ENCODE measurements at places on chromosomes 4 and X.

- DNase-seq, result peak; percentile 55
These were observed at the start of gene BEX4 for GRCh38 chrX:103214870-103215424. Gene BEX4 (plus strand): TSS chrX:103215108. CDS start chrX:103216154, 1,046 bp downstream.

DNA sequence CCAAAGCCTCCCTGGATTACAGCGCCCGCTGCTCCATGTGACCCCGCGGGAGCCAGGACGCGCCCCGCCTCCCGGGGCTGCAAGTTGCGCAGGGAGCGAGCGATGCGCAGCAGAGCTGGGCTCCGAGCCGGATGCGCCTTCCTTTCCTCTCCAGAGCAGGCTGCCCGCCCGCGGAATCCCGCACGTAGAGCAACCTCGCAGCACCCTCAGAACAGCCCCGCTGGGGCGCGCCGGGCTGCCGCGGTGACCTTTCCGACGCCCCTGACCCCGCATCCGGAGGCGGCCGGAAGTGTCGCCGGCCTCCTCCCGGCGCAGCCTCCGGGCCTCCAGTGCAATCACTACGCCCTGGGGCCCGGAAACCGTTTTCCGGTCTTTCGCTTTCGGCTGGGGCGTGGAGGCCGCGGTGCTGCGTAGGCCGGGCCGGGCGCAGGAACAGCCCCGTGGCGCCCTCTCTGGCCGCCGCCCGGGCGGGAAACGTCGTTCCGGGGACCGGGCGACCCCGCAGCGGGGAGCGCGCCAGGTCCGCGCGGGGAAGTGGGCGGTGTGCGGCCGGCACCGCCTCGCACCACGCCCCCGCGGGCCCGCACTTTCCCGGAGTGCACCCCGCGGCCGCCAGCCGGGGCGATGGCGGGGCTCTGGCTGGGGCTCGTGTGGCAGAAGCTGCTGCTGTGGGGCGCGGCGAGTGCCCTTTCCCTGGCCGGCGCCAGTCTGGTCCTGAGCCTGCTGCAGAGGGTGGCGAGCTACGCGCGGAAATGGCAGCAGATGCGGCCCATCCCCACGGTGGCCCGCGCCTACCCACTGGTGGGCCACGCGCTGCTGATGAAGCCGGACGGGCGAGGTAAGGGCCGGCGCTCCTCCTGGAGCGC is at the start of gene CYP4V2:
CYP4V2 (plus strand) TSS at position 368 of the 866 bp plus-strand sequence; CDS start at position 625, 257 bp downstream.
- peak; percentile 78 for DNase-seq

DNA sequence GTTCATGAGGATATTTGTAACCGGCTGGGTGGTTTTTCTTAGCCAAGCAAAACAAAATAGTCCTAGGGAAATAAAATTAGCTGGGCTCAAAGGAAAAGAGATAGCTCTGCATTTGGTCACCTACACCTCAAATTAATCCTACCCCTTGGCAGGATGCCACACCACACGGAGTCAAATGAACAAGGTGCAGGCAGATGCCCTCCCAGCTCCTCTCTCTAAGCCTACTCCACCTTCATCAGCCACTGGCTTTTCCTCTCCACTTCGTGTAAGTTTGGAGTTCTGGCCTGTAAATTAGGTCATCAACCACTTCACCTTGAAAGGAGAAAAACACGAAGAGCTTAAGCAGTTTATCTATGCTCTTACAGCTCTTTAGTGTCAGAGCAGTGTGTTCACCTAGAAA is 1.4 kb downstream of the DDIT4L start:
- DNase-seq, result no peak

- DNase-seq, result no peak
These were observed 11.9 kb upstream of the SLC9A7 start for GRCh38 chrX:46770817-46771163.

GRCh38 chr4:176436293-176436973 is 116.7 kb downstream of the SPCS3 start:
- DNase-seq, result no peak

DNA sequence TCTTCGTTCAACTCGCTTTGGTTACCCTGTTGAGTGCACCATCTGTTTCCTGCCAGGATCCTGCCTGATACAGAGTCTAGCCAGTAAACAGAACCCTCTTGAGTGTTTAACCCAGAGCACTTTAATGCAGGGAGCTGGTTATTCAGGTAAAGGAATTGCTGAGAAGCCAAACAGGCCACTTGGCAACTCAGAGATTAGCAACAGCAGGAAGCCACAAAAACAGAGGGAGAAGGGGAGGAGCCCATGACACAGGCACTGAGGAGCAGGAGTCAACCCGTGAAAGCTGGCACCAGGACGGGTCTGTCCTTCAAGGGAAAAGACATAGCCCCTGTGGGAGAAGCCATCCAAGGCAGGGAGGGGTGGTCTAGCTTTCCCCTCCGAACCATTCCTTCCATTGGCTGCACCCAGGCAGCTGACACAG is 641.4 kb downstream of the ZNF674 start:
- DNase-seq, result no peak

GRCh38 chrX:96563646-96564045 is 121.0 kb upstream of the DIAPH2 start:
- no peak for DNase-seq

DNA sequence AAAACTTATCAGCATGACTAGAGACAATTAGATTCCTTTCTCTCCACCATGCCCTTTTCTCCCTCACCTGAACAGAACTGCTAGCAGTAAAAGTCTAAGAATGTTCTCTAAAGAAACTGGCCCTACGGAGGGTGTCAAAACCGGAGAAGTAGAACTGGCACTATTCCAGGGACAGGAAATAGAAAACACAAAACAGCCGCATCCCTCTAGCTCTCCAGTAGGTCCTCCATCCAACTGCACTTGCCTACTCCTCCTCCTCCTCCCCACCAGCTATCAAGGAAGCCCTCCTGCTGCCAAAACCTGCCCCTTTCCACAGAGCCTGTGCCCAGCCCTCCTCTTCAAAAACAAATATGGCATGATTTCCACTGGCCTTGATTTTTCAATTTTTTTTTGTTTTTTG is 28.4 kb downstream of the FUNDC1 start:
- no peak for DNase-seq

GRCh38 chr4:80202741-80203553 is 5.6 kb downstream of the PRDM8 start:
- DNase-seq, result no peak

DNA sequence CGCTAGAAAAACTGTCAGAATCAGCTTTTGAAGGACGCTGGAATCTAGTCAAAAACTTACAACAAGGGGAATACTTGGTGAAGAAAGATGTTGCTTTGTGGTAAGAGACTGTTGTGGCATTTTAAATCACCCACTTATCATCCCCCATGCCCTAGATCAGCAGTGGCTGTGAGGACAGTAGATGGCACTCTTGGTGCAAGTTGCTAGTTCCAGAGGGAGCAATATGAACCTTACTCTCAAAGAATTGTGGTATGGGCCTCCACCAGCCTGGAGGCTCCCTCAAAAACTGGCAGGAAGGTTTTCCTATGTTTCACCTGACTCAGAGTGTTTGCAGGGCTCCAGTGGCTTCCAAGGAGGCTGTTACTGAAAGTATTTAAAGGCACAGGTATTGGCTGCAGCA is 37.7 kb upstream of the SLC16A2 start:
- no peak for DNase-seq

DNA sequence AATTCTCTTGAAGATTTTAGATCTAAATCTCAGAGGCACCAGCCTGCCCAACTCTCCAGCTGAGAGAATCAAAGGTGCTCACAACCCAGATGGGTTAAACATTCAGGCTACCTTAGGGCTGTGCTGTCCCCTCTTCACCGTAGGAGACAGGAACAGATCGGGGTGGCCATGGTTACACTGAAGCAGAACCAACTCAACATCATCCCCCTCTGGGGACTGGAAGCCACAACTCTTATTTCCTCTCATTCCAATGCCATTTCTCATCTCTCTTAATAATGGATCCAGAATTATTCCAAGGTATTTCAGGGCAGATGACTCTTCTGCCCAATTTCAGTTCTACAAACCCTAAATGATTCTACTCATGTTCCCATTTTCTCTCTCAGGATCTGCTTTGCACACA is 109.7 kb downstream of the NKX6-1 start:
- no peak for DNase-seq

DNA sequence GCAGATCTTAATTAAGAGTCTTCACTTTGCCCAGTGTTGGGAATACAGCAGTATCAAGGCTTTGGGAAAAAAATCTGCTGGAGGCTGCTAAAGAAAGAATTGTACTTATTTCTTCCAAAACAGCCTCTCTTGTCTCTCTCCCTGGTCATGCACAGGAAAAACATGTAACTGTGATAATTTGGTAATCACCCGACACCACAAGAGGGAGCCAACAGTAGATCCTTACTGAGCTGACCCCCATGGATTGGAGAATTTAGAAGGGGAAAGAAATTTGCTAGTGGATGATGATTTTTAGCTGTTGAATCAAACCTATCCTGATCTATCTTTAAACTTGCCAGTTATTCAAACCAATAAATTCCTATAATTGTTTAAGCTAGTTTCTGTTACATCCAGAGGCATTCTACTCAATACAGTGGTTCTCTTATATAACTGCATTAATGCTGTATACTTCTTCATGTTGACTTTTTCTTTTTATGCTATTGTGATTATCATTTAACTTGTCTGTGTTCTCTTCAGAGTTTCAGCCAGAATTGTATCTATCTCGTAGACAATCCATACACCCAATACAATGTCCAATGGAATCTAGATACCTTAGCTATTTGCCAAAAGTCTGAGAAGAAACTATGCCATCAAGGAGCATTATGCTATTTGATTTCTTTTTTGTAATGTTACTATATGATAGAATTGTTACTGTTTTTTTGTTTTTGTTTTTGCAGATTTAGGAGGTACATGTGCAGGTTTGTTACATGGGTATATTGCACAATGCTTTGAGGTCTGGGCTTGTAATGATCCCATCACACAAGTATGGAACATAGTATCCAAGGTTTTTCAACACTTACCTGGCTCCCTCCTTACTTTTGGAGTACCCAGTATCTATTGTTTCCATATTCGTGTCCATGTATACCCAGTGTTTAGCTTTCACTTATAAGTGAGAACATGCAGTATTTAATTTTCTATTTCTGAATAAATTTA is 31.3 kb upstream of the ARHGEF38 start:
- no peak for DNase-seq

DNA sequence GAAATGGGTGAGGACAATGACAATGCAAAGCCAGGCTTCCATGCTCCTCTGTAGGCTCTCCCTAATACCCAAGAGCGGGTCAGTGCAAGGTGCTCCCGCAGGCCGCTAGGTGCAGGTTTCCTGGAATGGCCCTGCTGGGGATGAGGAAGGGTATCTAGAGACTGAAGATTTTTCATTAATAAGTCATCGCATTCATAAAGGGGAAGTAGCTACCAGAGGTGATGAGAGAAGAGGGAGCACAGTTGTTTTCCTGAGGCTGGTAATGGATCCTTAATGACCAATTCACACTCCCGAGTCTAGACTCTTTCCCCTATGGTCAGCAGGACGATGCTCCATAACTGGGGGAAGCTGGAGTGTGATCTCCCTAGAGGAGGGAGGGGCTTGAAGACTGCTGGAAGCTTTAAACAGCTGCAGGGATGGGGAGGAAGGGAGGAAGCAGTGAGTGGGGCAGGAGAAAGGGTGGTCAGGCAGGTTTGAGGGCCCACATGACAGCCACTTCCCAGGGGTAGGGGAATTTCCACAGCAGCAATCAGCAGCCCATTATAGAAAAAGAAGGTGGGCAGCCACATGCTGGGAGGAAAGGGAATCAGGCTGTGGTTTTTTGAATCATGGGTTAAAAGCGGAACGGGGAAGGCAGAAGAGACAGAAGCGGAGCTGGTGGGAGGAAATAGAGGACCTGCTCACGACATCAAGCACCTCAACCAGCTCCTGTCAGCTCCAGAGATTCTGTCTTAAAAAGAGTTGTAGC is 10.2 kb upstream of the ATP6AP2 start:
- DNase-seq, result no peak

DNA sequence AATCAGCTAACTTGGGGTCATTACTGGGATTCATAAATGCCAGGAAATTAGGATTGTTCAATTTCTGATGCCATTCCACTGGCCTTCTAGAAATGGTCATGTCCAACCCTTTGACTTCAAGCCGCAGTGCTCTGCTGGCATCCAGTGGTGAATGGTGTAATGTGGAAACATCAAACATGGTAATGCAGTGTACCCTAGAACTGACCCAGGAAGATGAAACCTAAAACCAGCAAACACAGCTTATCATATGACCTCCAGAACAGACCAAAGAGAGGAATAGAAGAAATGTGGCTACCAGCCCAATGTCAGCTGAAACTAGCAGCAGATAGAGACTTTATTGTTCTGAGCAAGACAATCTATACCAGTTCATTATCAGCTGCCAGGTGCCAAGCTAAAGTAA is 13.8 kb downstream of the CXCL13 start:
- DNase-seq, result no peak

DNA sequence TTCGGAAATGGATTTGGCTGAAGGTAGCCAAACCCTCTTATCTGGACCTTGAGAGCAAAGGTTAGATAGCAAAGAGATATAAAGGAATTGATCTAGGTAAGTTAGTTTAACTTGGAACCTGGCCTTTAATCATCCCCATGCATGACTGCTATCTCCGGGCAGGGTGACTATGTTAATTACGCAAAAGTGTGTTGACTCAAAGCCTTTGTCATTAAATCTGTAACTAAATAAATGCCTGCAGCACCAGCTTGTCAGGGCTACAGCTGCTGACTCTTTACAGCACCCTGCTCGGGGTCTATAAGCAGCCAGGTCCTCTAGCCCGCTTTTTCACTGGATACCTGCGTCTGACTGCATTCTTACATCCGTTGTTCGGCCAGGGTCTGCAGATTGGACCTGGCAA is 201.7 kb downstream of the TBCK start:
- no peak for DNase-seq

GRCh38 chr4:78542373-78542772 is 9.2 kb upstream of the ANXA3 start:
- DNase-seq, result no peak

DNA sequence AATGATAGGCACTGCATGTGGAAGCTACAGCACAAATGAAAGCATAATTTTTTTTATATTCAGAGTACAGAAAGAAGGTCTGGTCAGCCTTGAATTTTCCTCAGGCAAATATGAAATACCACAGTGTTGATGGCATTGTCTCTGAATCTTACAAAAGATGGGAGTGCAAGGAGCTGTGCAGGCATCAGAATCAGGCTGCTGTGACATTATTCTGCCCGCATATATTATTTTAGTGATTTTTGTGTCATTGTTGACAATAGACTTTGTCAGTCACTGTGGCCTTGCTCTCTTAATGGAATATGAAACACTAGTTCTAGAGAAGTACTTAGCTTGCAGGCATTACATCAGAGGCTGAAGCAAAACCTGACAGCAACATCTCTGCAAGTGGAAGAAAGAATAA is 42.5 kb downstream of the SYTL5 start:
- DNase-seq, result no peak

GRCh38 chr4:59973492-59973891 is 1226.6 kb upstream of the ADGRL3 start:
- no peak for DNase-seq

- DNase-seq, result no peak
These were observed 68.6 kb downstream of the ANOS1 start for GRCh38 chrX:8663325-8663724.

GRCh38 chrX:149984411-149984810 is 46.1 kb upstream of the EOLA2 start:
- DNase-seq, result no peak

GRCh38 chrX:73851014-73852009 is 288.3 kb downstream of the CHIC1 start:
- DNase-seq, result no peak

DNA sequence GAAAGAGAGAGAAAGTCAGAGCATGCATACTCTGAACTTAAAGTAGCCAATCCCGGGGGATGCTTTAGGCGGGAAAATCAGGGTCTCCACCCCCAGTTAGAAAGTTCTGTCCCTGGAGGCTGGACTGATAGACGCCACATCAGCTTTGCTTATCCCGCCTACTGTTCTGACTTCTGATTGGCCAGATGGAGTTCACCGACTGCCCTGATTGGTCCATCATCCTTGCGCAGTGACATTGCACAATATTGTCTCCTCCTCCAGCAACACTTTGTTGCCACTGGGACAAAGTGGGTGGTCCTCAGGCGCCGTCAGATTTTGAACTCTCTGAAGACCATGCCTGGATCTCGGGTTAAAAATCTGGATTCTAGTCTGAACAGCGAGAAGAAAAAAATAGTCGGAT is 50.3 kb downstream of the SSX3 start:
- DNase-seq, result no peak
